ENCODE measurements at places on chromosomes 2 and 18. TPM values are rescaled to one million over a fixed set of nuclear protein-coding genes. Genes with fewer than 3 reads are reported as not detected.

Gene MRPL44
- 39.5 TPM for total RNA-seq

Gene PSMA8
- total RNA-seq: not detected

Gene CRYBA2
- not detected for total RNA-seq

DNA sequence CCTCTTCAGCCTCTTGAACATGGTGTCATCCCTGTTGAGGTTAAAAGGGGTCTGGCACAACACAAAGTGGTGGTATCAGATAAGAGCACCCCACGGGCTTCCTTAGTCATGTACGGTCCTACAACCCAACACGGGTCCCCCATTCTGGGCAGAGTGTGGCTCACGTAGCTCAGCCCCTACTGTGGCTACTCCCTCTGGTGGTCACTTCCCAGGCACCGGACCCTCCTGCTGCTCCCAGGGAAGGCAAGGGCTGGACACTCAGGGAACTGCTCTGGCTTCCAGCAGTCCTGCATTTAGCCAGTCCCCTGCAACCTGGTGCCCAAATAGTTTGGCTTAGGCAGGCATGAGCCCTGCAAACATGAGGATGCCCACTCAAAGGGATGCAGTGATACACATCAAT, 58.6 kb downstream of the GALNT14 start:
- no peak overlapping the region for H3K27ac ChIP-seq
- no peak overlapping the region for H3K4me3 ChIP-seq
- peaks cover 58% of the 10 kb centered on the region for H3K4me1 ChIP-seq

Gene SAG
- total RNA-seq: not detected

Gene HOXD13
- not detected for total RNA-seq

Gene IGFBP2
- total RNA-seq: 175 TPM

Gene CNTNAP5
- total RNA-seq: not detected

DNA sequence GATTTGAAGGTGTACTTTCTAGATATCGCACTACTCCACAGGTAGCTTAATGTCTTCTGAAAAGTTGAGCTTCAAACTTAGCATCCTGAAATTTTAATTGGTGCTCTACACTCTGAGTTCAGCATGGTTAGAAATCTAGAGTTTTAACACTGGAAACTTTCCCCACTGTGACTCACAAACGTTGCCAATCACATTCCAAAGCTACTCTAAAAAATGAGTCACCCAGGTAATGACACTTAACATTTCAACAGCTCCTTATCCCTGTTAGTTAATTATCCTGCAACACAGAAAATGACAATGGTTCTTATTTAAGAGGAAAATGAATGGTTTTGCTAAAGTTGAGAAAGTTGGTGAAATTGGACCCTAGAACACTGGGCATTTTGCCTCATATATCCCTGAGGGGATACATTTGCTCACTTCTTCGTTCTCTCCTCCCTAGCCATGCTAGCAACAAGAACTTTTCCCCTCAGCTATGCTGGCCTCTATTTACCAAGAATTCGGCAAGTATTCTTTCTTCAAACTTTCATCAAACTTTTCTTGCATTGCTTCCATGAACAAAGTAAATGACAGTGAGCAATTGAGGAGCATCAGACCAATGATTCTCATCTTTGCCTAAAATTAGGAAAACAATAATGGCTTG, 1024.1 kb upstream of the KLHL29 start:
- DNase-seq: no peak
- H3K27me3 ChIP-seq: no peaks in the 10 kb centered on the region
- H3K27ac ChIP-seq: no peak overlapping the region

- no peak for DNase-seq
- H3K4me1 ChIP-seq: peaks cover 8% of the 10 kb centered on the region
- H3K36me3 ChIP-seq: no peaks in the 10 kb centered on the region
- H3K4me3 ChIP-seq: no peak overlapping the region
Observed at GRCh38 chr2:19751631-19752030, 150.2 kb downstream of the TTC32 start.

Gene MOGAT1
- 35.9 TPM for total RNA-seq

GRCh38 chr18:44799907-44800421, 119.3 kb downstream of the SETBP1 start:
- H3K27me3 ChIP-seq: no peaks in the 10 kb centered on the region
- DNase-seq: no peak
- H3K36me3 ChIP-seq: no peaks in the 10 kb centered on the region

DNA sequence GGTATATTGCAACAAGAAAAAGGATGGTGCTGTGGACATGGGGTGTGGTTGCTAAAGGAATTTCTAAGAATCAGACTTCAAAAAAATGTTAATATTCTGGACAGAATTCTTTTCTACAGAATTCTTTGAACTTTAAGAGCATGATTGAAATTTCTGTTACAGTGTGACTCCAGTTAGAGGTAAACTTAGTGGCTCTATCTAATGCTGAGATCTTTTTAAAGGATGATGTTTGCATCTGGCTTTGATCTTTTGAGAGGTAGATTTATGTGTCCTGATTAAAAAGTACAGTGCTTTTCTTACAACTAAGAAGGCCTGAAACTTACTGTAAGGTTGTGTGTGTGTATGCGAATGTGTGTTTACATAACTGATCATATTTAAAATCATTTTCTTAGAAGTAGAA, 25.4 kb downstream of the NCK2 start:
- no peak overlapping the region for H3K27ac ChIP-seq
- H3K4me3 ChIP-seq: no peak overlapping the region
- H3K27me3 ChIP-seq: no peaks in the 10 kb centered on the region
- H3K4me1 ChIP-seq: peaks cover 35% of the 10 kb centered on the region
- peaks cover 27% of the 10 kb centered on the region for H3K36me3 ChIP-seq

DNA sequence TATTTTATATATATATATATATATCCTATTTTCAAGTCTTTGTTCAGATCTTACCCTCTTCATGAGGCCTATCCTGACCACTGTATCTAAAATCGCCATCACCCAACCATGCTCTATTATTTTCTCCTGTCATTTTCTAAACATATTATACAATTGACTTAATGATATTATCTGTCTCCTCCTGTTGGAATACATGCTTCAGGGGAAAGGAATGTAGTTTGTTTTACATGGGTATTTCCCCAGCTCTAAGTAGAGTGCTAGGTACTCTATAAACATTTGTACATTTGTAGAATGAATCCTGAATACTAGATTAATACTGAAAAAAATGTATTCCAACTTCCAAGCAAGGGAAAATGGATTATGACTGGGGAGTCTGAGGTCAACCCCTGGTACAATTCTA, 26.2 kb downstream of the TTC21B start:
- no peak for DNase-seq
- H3K4me3 ChIP-seq: no peak overlapping the region
- H3K27ac ChIP-seq: no peak overlapping the region
- no peaks in the 10 kb centered on the region for H3K27me3 ChIP-seq
- no peaks in the 10 kb centered on the region for H3K4me1 ChIP-seq

DNA sequence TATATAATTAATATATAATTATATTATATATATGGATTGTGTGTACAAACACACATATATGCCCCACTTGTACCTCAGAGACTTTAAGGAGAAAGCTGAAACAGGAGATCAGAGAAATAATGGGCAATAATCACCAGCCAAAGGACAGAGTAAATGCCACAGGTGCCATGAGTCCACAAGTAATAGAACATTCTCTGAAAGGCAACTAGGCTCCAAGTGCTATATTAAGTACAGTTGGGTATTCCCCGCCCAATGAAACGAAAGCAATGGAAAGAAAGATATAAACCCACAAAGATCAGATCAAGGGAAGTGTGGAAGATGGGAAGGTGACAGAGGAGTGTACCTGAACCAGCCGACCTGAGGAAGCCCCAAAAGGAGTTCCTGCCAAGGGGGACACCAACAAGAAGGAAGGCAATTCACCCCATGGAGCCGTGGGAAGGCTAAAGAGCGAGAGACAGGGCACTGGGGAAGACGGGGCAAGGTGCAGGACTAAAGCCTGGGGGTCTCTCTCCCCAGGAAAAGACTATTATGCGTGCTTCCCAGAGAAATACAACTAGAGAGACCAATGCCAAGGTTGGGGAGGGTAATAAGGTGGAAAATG, 19.0 kb downstream of the DYM start:
- no peaks in the 10 kb centered on the region for H3K4me1 ChIP-seq
- no peaks in the 10 kb centered on the region for H3K27me3 ChIP-seq
- no peak overlapping the region for H3K27ac ChIP-seq
- no peaks in the 10 kb centered on the region for H3K36me3 ChIP-seq

Gene PPP1R1C
- total RNA-seq: 2.7 TPM

Gene ACMSD
- total RNA-seq: not detected

DNA sequence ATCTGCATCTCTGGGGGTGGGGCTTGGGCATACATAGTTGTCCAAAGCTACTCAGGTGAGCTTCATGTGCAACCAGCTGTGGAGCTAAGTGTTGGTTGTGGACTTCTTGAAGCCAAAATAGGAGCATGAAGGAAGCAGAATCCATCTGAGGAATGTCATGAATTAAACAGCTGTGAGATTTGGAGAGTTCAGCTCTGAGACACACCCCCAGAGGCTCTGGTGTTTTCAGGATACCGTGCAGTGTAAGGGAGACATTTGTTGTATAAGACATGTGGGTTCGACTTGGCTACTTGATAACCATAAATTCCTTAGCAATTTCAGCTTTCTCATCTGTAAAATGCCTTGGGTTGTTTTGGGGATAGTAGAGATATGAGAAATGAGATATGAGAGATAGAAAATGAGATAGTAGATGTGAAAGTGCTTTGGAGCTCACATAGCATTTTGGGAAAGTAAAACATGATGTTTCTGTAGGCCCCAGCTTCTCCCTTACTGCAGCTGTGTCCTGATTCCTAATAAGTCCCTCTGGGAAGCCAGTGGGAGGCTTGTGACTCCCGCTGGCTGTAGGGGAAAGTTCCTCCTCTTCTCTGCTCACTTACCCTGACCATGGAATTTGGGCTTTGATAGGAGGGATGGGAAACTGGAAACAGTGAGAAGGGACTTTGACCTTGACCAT, 50.0 kb downstream of the DPYSL5 start:
- H3K27me3 ChIP-seq: peaks cover 83% of the 10 kb centered on the region
- no peak overlapping the region for H3K27ac ChIP-seq
- no peak for DNase-seq
- H3K4me1 ChIP-seq: no peaks in the 10 kb centered on the region
- no peaks in the 10 kb centered on the region for H3K36me3 ChIP-seq

DNA sequence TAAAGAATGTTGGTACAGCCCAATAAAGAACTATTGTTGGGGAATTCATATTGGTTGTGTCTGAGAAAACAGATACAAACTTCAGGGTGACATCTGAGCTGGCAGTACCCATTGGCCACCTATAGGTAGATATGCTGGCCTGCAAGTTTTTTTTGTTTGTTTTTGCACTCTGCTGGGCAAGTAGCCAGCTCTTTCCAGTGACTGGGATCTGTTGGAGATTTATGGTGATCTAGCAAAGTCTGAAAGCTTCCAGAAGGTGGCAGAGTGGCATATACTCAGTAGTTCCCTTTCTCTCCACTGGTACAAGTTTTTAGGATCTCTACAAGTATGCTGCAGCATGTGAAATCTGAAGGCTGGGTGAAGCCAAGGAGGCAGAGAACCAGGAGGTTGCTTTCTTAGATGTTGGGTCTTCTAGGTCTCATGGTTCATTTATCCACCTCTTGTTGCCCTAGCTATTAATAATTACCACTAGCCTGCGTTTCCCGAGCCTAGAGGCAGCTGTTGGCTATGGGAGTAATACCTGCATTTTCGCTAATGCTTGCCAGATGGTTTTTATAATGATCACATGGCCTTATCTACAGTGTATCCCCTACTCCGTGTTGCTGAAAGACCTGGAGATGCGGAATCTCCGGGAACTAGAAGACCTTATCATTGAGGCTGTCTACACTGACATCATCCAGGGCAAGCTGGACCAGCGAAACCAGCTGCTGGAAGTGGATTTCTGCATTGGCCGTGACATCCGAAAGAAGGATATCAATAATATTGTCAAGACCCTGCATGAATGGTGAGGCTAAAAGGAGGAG, 9.5 kb downstream of the COPS7B start:
- H3K4me3 ChIP-seq: no peak overlapping the region
- no peak overlapping the region for H3K27ac ChIP-seq
- H3K36me3 ChIP-seq: peaks cover 28% of the 10 kb centered on the region
- no peaks in the 10 kb centered on the region for H3K27me3 ChIP-seq

- H3K4me1 ChIP-seq: peaks cover 17% of the 10 kb centered on the region
- H3K36me3 ChIP-seq: peaks cover 3% of the 10 kb centered on the region
- no peak overlapping the region for H3K4me3 ChIP-seq
- H3K27me3 ChIP-seq: peaks cover 31% of the 10 kb centered on the region
- no peak overlapping the region for H3K27ac ChIP-seq
Observed at GRCh38 chr2:26614216-26615138, 26.7 kb downstream of the CIB4 start.

DNA sequence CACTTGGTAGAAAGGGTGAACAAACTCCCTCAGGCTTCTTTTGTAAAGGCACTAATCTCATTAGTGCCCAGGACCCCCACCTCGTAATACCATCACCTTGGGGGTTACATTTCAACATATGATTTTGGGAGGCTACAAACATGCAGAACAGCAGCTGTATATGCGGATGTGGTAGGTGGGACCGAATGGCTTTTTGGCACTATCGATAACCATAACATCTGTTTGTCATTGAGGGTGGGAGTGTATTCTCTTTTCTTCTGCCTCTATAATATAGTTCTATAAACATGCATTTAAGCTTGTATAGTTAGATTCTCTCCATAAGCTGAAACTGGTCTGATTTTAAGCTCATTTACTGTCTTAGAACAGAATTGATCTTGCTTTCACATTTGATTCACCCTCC, 239.1 kb upstream of the BOD1L2 start:
- no peak for DNase-seq
- H3K36me3 ChIP-seq: no peaks in the 10 kb centered on the region
- H3K27ac ChIP-seq: no peak overlapping the region
- peaks cover 50% of the 10 kb centered on the region for H3K4me1 ChIP-seq

Gene NAT8
- total RNA-seq: not detected

- no peak overlapping the region for H3K4me3 ChIP-seq
- no peak for DNase-seq
- H3K36me3 ChIP-seq: no peaks in the 10 kb centered on the region
- H3K27me3 ChIP-seq: peaks cover 15% of the 10 kb centered on the region
- no peaks in the 10 kb centered on the region for H3K4me1 ChIP-seq
- H3K27ac ChIP-seq: no peak overlapping the region
Observed at GRCh38 chr2:236940916-236941520, 144.7 kb upstream of the COPS8 start.

GRCh38 chr2:137255990-137256389, 490.6 kb downstream of the THSD7B start:
- H3K4me3 ChIP-seq: no peak overlapping the region
- DNase-seq: no peak
- no peaks in the 10 kb centered on the region for H3K36me3 ChIP-seq
- H3K4me1 ChIP-seq: peaks cover 21% of the 10 kb centered on the region
